ENCODE measurements at places on chromosomes 6 and 20. TPM values are rescaled to one million over a fixed set of nuclear protein-coding genes. Genes with fewer than 3 reads are reported as not detected.

The IL17A gene
- polyA plus RNA-seq = 0.21 TPM

The TMX4 gene
- 10.5 TPM for polyA plus RNA-seq

The MYBL2 gene
- polyA plus RNA-seq = 2.4 TPM

The PROKR2 gene
- not detected for polyA plus RNA-seq

The FAM184A gene
- 3.3 TPM for polyA plus RNA-seq

The PTCHD4 gene
- 0.07 TPM for polyA plus RNA-seq

The PI16 gene
- polyA plus RNA-seq = 2.2 TPM

The SEL1L2 gene
- polyA plus RNA-seq = 0.16 TPM

The BPIFB4 gene
- polyA plus RNA-seq = 0.64 TPM

The ZSCAN31 gene
- 3.9 TPM for polyA plus RNA-seq

The PI3 gene
- 567 TPM for polyA plus RNA-seq

The NHSL1 gene
- 1.4 TPM for polyA plus RNA-seq

The COL19A1 gene
- 0.34 TPM for polyA plus RNA-seq
